ENCODE measurements at places on chromosomes 4 and X.

DNA sequence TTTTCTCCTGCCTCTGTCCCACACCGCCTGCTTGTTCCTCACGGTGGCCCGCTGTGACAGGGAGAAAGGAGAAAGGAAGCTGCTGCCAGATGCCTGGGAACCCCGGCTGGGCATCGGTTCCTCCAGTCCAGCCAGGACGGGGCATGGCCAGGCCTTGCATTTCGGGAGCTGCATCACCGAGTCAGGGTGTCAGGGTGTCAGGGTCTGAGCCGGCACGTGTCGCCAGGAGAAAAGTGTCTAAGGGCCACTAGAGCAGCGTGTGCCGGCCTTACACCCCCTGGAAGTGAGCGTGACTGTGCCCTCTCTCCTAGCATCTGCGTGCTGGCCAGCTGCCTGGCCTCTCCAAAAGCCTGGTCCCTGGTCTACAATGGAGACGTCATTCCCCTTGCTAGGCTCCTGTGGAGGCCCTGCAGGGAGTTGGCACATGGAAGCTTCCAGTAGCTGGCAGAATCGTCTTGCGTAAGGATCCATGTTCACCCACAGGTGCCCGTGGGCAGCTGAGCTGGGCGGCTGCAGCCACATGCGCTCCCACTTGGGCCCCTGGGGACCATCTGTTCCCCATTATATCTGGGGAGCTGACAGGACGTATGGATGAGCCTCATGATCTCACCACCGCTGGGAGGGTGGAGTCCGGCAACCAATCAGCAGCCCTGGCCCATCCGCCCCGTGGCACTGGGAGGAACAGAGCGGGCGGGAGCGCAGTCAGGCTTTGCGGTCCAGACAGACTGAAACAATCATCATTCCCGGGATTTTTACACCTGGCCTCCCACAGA lies 39.9 kb upstream of the HMX1 start:
- no peak for DNase-seq

DNA sequence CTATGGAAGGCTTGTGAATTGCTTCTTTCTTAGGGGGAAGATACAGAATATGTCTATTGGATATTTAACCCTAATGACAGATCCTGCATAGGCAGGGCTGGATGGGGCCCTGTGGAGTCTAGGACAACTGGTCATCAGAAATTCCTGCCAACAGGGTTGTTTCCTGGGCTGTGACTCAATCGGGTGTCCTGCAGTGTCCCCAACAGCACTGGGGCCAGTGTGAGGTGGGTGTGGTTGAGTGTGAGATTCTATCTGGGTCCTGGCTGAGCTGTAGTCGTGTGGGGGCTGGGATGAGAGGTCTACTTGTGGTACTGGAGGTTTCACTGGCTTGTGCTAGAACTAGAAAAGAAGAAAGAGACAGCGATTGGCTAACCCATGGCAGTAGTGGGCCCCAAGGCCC lies 87.3 kb upstream of the WDR1 start:
- no peak for DNase-seq

DNA sequence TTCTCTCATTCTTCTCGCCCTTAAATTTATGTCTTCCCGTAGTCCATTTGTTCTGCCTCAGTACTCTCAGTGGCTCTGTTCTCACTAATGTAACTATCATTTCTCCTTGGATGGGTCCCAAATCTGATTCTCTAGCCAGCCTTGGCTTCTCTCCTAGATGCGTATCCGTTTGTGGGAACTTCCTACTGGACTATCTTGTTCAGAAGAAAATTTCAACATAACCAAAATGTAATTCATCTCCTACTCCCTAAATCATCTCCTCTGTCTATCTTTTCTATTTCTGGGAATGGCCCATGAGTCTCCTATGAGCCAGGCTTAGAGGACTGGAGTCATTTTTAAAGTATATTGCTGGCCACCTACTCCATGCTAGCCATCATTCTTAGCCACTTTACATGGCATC lies 4.4 kb upstream of the C4orf36 start:
- no peak for DNase-seq

DNA sequence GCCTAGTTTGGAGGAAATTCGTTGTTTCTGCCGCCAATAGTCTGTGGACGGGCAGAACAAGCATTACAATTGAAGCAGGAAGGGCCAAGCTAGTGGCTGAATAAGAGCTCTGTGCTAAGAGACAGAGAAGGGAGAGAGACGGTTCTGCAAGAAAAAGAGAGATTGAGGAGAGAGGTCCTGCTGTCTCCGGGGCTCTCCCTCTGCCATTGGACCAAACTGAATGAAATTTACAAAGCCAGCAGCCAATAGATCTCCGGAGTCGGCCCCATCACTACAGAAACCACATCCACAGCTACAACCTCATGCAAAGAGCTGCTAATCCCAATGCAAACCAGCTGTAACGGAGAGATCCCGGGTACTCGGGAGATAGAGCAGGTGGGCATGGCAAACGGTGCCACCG lies at the start of gene NLGN4X:
Gene NLGN4X, minus strand, starts transcription at position 148 of the 400 bp plus-strand sequence. CDS start 77,401 bp downstream, outside the sequence.
- no peak for DNase-seq

DNA sequence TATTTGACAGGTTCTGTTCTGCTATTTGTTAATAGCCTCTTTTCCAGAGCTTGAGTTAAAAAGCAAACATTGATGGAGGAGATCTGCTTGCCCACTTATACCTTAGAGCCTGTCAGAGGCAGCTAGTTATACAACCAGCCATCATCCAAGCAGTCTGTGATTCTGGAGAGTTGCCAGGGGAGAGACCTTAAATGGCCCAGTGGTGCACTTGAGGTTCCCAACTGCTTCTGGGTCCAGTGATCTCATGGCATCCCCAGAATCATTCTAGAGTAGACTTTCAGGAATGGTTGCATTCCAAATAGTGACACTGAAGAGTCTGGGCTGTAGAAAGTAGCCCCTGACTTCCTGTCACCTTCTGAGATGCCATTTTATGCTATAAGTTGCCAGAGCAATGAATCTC lies 160.7 kb downstream of the FHIP1A start:
- no peak for DNase-seq

DNA sequence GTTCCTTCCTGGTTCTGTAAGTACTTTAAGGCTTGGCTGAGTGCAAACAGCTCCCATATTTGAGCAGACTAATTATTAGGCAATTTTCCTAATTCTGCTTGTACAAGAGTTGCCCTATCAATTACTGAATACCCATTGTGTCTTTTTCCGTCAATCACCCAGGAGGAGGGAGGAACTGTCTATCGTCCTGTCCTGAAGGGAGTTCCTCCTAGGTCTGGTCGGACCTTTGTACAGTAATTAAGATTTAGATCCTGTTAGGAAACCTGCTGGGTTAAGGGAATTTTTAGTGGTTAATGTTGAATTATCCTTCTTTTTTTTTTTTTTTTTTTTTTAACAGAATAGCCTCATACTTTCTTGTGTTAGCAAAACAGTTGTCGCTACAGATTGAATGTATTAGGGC lies 130.1 kb downstream of the KDM6A start:
- no peak for DNase-seq

Data from stimulated activated CD8-positive, alpha-beta memory T cell treated with anti-CD3 and anti-CD28 coated beads, Interleukin-7, amount 100 ng/mL, for 4 hours (primary cell).